T-helper 17 cell (primary cell): ENCODE measurements at places on chromosomes 6 and 20. TPM values are rescaled to one million over a fixed set of nuclear protein-coding genes. Genes with fewer than 3 reads are reported as not detected.

GRCh38 chr20:6388671-6389197 is 265.9 kb upstream of the FERMT1 start:
- no peak for DNase-seq

- DNase-seq = no peak
Measured at GRCh38 chr6:150463852-150464251, 95.0 kb downstream of the IYD start.

DNA sequence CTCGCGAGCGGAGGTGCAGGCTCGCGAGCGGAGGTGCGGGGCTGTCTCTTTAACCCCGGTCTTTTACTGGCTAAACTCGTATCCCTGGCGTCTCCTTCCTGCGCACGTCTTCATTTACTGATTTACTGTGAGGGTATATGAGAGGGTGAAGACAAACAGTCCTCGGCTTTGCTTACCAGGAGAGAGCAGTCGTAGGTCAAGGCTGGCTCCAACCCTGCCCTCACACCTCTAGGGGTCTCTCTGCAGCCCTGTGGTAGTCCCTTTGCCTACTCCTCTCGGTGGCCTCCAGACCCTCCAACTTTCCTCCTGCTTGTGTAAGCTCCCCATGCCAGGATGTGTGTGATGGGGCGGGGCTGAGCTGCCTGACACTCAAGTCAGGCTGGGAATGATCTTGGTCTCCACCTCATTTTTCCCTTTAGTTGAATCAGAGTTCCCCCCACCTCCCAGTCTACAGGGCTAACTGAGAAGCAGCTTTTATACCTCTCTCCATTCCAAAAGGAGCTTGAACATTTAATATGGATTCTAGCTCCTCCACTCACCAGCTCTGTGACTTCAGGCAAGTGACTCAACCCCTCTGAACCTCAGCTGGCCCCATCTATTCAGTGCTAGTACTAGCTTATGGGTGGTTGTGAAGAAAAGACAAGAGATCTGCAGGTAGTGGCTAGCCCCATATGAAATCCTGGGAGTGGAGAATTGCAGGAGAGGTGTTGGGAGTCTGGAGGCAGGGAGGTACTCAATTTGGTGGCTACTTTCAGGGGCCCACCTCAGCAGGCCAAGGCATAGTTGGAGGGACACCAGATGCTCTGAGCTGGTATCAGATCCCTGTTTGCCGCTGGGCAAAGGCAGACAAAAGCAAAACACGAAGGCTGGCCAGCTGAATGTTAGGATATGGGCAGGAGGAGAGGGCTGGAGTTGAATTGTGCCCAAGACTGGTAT is 902 bp downstream of the SLC29A1 start:
- no peak for DNase-seq

DNA sequence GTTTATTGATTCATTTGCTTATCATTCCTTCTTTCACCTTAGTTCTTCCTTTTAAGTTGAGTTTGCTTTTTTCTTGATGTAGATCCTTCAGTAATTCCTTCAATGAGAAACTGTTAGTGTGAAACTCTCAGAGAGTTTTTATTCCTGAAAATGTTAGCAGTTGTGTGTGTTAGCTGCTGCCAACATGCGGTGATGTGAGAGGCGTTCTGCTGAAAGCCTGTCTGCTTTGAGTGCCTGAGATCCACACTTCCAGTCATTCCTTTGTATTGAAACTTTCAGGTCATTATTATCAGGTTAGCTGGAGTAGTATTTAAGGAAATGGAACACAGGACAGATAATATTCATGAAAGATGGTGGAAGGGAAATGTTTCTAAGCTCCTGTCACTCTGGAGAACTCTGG is 70.0 kb upstream of the SUPT3H start:
- no peak for DNase-seq

- DNase-seq = no peak
Measured at GRCh38 chr20:2900845-2901592, 27.7 kb downstream of the PTPRA start.

DNA sequence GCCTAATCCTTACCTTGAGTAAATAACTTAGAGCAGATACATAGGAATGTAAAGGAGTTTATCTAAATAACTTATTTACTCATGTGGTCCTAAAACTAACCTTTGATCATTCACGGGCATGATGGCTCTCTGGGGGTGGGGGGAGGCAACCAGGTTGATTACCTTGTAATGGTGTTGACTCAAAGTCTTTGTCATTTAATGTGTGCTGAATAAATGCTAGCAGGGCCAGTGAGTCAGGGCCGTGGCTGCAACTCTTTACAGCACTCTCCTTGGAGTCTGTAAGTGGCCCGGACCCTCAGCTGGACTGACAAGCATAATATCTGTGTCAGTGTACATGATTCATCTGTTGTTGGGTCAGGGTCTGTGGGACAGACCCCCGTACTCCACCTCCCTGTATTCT is 203.0 kb downstream of the EPM2A start:
- no peak for DNase-seq

GRCh38 chr6:40735521-40735920 is 148.4 kb upstream of the LRFN2 start:
- no peak for DNase-seq

GRCh38 chr20:39654171-39654570 is 692.0 kb downstream of the DHX35 start:
- no peak for DNase-seq

GRCh38 chr20:32192698-32193097 is 14.8 kb downstream of the PLAGL2 start:
- DNase-seq = no peak

- DNase-seq = no peak
Measured at GRCh38 chr6:160156842-160157241, 35.2 kb downstream of the SLC22A1 start.

DNA sequence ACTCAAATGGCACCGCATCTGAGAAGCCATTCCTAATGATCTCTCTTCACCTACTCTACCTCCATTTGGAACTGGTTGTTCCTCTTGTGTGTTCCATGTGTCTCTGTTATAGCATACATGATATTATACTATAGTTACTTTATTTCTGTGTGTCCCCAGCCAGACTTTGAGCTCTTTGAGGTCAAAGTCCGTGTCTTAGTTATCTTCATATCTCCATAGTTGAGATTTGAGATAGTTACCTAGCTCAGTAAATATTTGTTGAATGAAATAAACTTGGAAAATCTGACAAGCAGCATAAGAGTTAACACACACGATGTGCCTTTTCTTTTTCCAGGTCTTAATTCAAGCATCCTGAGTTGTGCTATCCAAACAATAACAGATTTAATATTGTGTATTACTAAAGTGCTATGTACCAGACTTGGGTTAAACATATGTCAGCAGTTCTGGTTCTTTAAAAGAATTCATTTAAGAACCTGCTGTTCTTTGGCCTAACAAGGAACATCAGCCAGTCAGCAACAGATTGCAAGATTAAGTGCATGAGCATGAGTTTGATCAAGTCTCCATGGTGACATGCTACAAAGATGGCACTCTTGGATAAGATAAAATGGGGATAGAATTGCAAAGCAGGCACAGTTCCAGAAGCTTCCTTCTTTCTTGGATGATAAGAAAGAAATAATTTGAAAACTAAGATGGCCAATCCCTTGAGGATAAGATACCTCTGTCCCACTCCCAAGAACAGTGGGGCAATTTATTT is 8.7 kb upstream of the TNFRSF21 start:
- DNase-seq = no peak

DNA sequence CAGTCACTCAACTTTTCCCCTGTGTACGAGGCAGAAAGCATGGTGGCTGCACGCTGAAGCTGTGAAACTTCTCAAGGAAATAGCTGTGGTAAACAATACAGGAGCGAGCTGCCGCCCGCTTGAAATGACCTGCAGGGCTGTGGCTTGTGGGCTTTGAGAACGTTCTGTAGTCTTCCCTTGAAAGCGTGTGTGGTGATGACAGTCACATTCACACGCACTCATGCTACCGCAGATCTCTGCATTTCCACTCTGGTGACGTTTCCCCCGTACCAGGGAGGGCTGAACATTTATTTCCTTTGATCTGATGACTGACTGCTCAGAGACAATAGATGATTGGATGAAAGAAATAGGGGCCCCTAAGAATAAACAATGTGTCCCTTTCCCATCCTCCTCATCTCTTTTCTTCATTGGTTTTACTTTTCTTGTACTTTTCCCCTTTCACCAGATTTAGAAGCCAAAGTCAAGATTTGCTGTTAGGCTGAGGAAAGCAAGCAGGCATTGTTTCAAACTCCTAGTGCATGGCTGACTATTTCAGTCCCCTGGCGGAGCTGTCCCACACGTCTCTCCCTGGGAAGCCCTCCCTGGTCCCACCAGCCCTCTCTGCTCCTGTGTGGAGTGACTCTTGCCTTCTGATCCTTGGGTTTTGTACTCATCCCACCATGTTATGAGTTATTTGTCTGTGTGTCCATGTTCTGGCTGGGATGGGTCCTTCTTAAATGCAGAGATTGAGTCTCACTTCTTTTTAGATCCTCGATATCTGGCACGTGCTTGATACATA is 3.9 kb downstream of the SYTL3 start:
- DNase-seq = peak; percentile 58

GRCh38 chr20:25270829-25271251 is 23.0 kb downstream of the PYGB start:
- no peak for DNase-seq

DNA sequence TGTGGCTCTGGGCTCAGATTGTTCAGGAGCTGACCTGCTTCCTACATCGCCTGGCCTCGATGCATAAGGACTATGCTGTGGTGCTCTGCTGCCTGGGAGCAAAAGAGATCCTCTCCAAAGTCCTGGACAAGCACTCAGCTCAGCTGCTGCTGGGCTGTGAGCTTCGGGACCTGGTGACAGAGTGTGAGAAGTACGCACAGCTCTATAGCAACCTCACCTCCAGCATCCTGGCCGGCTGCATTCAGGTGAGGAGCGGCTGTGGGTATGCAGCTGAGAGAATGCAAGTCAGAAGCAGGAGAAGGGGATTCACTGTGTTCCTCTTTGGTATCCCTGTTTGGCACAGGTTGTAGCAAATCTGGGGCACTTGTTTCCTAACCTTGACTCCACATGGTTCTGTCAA is 17.9 kb downstream of the CUL9 start:
- no peak for DNase-seq

DNA sequence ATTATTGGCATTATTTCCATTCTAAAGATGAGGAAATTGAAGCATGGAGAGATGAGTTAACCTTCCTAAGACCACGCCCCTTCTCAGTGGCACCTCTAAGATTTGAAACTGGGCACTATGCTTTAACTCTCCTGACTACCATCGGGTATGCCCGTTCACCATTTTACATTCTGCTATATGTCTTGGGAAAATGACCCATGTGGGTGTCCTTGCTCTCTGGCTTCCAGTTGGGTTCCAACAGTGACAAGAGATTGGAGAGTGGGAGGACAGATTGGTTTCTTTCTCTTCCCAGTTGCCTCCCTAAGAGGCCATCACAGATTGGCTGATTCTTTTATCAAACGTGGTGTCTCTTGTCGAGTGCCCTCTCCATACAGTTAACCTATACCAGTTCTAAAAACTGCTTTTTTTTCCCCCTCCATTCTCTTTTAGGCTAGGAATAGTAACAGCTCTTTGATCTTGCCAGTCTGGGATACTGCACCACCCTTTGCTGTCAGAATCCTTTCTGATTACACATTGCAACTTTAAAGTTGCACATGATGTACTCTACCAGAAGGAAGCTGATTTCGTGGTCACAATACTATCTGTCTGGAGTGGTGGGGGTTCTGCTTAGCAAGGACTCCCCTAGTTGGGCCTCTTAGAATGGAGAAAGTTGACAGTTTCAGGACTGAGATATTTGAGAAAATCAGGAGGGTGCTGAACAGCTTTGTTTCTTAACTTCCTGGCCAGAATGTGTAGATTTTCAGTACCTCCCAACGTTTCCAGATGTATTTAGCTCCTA is 88.0 kb upstream of the ELOVL5 start:
- DNase-seq = no peak

- DNase-seq = no peak
Measured at GRCh38 chr6:15829156-15829555, 166.3 kb upstream of the DTNBP1 start.

- no peak for DNase-seq
Measured at GRCh38 chr20:49207076-49207475, 12.1 kb upstream of the DDX27 start.

- DNase-seq = peak; percentile 63
Measured at GRCh38 chr6:169654598-169655391, 47.0 kb downstream of the WDR27 start.

- no peak for DNase-seq
Measured at GRCh38 chr6:39173270-39173669, 56.0 kb downstream of the KCNK5 start.

DNA sequence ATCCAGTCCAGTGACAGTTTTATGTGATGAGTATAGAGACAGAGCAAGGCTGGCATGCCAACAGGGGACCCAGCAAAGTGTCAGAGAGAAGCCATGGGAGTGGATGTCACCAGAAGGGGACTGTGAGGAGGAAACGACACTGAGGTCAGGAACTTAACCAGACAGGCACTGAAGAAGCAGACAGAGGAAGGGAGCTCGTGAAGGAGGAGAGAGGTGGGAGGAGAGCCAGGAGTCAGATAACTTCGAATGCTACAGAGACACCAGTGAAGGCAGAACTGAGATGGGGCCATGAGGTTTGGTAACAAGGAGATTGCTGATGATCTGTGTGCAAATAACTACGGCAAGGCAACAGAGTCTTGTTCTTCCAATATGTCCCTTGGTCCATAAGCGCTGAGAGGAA is 211.1 kb upstream of the FOXA2 start:
- no peak for DNase-seq

DNA sequence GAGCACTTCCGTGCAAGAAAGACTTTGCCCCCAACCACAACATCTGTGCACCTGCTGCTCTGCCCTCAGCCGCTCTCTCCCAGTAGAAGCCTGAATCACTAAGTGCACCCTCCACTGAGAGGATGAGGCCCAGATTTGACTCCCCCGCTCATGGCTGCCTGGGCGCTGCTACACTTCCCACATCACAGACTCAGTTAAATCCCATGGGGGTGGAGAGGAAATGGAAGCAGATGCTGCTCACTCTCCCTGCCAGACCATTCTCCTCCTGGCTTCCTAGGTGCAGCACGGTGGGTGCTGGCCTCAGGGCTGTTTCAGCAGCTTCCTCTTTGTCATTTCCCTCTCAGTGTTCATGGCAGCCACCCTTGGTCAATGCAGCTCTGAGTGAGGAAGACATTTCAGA is 4.8 kb downstream of the CST5 start:
- DNase-seq = no peak

- no peak for DNase-seq
Measured at GRCh38 chr6:43355862-43356590, 13.4 kb downstream of the ZNF318 start.

DNA sequence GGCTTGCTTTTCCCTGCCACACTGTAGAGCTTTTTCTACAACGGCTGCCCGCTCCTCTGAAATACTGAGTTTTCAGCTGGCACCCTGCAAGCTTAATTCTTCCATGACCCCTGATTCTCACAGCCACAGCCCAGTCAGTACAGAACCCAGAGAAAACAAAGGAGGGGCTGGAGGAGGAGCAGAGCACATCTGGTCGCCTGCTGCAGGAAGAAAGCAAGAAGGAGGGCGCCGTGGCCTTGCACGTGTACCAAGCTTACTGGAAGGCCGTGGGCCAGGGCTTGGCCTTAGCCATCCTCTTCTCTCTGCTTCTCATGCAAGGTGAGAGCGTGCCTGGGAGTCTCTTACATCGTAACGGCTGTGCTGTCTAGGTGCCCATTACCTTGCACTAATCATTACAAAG is 11.3 kb downstream of the DLK2 start:
- no peak for DNase-seq

The ARMC12 gene
- 1.2 TPM for total RNA-seq

The GABRR1 gene
- total RNA-seq = not detected

The SMLR1 gene
- not detected for total RNA-seq

The MOG gene
- not detected for total RNA-seq

The TFAP2A gene
- total RNA-seq = 0.40 TPM

The SH3BGRL2 gene
- total RNA-seq = 36.0 TPM

The TNFRSF21 gene
- 0.47 TPM for total RNA-seq

The UST gene
- 3.8 TPM for total RNA-seq

The DAAM2 gene
- total RNA-seq = not detected

The SLC22A3 gene
- total RNA-seq = not detected

The C20orf204 gene
- 7.8 TPM for total RNA-seq

The CCM2L gene
- total RNA-seq = not detected

The CNKSR3 gene
- total RNA-seq = not detected
